ENCODE measurements at places on chromosomes 6 and 20.

- DNase-seq: no peak
These were observed 91.0 kb upstream of the RIPOR2 start for GRCh38 chr6:25026723-25027122.

- DNase-seq: no peak
These were observed 55.3 kb upstream of the SOX4 start for GRCh38 chr6:21538186-21538798.

- no peak for DNase-seq
These were observed 80.5 kb downstream of the SMLR1 start for GRCh38 chr6:130907687-130908086.

GRCh38 chr6:45990162-45990561 is 25.5 kb downstream of the CLIC5 start:
- DNase-seq: no peak

GRCh38 chr6:108598305-108598863 is 37.7 kb downstream of the FOXO3 start:
- peak; percentile 68 for DNase-seq

GRCh38 chr6:87617405-87617804 is 27.5 kb downstream of the ORC3 start:
- no peak for DNase-seq

DNA sequence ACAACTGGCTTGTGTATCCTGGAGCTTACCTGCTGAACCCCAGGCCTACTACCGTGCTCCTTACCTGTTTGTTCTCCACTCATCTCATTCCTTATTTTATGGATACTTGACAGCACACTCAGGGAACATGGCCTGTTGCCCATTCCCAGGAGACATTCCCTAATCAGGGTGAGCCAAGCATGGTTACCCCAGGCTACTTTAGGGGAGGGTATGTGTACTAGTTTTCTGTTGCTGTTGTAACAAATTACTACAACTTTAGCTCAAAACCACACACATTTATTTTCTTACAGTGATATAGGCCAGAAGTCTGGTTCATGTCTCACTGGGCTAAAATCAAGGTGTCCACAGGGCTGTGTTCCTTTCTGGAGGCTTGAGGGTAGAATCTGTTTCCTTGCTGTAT is 15.0 kb upstream of the TRAM2 start:
- DNase-seq: no peak
